Caco-2 (cell line): ENCODE measurements at places on chromosomes 1 and 21.

DNA sequence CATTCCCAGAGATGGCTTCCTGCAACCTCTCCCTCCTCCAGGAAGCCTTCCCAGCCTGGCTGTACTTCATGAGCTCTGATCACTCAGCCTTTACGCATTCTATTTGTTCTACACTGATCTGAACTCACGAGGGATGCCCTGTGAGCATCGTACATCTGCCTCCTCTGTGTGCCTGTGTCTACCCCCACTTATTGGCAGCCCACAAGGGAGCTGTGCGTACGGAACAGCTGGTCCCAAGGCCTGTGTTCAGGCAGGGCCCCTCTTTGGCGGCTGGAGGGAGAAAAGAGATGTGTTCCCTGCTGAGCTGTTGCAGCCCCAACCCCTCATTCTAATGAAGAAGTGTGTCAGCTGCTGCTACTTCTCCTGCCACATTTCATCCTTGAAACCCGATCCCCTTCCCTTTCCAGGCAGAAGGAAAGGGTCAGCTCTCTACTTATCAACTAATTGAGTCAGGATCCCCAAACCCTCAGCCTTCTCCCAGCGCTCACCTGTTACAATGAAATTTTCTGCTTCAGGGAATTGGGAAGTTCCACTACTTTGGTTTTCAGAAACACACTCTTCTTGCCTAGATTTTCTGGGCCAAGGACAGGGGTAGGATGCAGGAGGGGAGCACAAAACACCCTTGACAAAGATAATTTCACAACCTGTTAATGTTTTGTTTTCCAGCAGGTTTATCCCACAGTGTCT lies 3.2 kb downstream of the INKA2 start:
- no peak for DNase-seq

- DNase-seq: peak; percentile 84
These were observed 67.7 kb upstream of the RAB4A start for GRCh38 chr1:229203030-229203751.

- DNase-seq: peak; percentile 55
These were observed 31.0 kb downstream of the TNNT2 start for GRCh38 chr1:201346337-201346939.

- DNase-seq: no peak
These were observed 62.1 kb downstream of the CLIC6 start for GRCh38 chr21:34730756-34731445.

- no peak for DNase-seq
These were observed 199.4 kb upstream of the PTBP2 start for GRCh38 chr1:96521994-96522760.

- peak; percentile 82 for DNase-seq
These were observed 18.0 kb upstream of the PTP4A2 start for GRCh38 chr1:31955917-31956736.

GRCh38 chr1:179021873-179022272 lies 3.8 kb upstream of the FAM20B start:
- no peak for DNase-seq

DNA sequence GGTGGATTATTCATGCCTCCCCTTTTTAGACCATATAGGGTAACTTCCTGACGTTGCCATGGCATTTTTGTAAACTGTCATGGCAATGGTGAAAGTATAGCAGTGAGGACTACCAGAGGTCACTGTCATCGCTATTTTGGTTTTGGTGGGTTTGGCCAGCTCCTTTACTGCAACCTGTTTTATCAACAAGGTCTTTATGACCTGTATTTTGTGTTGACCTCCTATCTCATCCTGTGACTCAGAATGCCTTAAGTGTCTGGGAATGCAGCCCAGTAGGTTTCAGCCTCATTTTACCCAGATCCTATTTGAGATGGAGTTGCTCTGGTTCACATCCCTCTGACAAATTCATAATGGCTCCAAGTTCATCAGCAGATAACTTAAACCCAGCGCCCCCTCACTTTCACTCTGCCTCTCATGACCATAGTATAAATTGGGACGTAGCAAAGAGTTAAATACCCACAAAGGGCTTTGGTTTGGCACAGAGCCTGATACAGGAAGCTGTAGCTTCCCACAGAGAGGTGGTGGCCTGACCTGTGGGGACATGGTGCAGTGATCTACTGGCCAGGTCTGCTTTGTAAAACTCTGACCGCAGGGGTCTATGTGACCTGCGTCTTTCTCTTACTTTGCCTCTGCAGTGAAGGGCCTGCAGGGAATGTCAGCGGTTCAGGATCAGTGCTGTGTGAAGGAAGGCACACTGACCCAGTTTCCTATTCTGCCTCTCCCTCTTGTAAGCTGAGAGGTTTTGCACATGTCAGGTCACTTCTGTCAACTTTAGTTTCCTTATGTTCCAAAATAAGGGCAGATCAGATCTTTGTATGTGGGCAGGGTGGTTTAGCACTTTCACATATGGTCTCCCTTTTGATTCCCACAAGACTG lies 78.1 kb upstream of the ZNF644 start:
- DNase-seq: no peak

DNA sequence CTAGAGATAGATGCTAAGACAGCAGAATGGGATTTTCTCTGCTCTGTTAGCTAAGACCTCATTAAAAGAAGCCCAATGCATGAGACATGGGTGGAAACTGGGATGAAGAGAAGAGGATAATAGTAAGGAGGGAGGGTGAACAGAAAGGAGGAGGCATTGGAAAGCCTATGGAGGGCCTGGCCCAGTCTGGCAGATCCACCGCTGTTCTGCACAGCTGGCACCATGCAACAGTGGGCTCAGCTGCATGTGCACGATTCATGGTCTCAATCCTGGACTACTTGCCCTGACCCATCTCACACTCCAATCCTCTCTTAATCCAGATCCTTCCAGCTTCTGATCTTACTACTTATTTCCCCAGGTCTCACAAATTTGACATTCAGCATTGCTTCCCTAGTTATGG lies 2.2 kb downstream of the PHC2 start:
- DNase-seq: no peak

- no peak for DNase-seq
These were observed 177.5 kb downstream of the SETD4 start for GRCh38 chr21:35882791-35883240.

DNA sequence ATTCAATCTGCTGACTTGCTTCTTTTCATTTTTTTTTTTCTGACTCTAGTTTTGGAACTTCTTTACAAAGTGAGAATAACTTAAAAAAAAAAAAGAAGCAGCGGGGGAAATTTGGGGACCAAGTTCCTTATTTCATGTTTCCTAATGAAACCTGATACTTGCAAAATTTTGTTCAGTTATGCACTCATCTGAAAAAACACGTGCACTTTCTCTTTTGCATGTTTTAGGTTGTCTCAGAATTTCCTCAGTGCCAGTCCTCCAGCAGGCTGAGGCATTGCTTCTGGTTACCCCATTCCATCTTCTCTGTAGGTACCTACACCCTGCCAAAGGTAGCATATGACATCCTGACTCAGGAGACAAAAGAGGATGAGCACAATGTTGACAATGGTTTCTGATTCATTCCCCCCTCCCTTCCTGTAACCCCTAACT lies 299.7 kb downstream of the GRIK1 start:
- no peak for DNase-seq

GRCh38 chr1:60173006-60173405 lies 99.4 kb upstream of the C1orf87 start:
- no peak for DNase-seq

GRCh38 chr1:230594214-230594773 lies 48.0 kb upstream of the COG2 start:
- no peak for DNase-seq

GRCh38 chr1:168640182-168640581 lies 63.8 kb downstream of the XCL1 start:
- no peak for DNase-seq

GRCh38 chr1:160657250-160657781 lies 10.5 kb upstream of the SLAMF1 start:
- DNase-seq: no peak

- DNase-seq: no peak
These were observed 30.0 kb upstream of the MACF1 start for GRCh38 chr1:39174390-39175081.

GRCh38 chr1:95169548-95169947 lies 52.4 kb downstream of the TLCD4 start:
- peak; percentile 52 for DNase-seq

GRCh38 chr1:113765306-113766230 lies 6.3 kb upstream of the PHTF1 start:
- DNase-seq: no peak
